ENCODE measurements at places on chromosomes 4 and X.

- DNase-seq = no peak
Measured at GRCh38 chr4:144872508-144873225, 225.3 kb downstream of the ANAPC10 start.

GRCh38 chrX:137118536-137118935 is 84.7 kb upstream of the GPR101 start:
- DNase-seq = no peak

DNA sequence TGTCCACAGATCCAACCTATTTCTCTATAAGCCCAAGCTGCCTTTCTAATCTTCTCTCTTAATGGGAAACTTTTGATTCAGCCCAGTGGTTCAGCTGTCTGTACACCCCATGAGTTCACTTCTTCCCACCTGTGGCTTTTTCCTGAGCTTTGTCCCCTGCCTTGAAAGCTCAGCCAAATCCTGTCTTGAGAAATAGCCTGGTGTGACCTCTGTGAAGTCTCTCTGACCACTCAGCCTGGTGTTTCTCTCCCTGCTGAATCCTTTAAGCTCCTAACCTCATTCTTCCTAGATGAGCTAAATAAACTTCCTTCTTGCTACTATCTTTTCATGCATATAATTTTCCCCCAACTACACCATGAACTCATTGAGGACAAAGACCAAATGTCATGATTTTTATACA is 15.2 kb upstream of the HERC5 start:
- no peak for DNase-seq

DNA sequence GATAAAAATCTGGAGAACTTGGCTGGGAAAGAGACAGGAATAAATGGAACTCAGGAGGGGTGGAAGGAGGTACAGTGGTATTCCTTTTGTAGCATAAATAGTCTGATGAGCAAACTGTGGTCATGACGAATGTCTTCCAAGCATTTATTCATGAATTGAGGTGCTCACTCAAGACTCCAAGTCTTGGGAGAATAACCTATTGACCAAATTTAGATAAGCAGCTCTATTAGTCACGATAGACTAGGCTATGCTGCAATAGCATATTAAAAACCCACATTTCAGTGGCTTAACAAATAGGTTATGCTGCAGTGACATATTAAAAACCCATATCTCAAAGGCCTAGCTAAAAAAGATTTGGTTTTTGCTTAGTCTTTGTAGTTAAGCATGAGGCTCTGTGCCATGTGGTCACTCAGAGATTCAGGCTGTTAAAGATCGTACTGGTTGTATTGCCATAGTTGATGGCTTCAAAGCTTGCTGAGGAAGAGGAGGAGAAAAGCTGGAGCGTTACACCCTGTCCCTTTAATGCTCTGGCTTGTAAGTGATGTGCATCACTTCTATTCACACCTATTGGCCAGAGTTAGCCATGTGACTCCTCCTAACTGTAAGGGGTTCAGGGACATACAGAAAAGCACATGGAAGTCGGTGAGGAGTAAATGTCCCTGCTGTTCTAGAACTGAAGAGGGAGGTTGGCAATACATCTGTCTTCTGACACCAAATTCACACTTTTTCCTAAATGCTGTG is 24.5 kb upstream of the CCDC149 start:
- no peak for DNase-seq

- no peak for DNase-seq
Measured at GRCh38 chr4:122917731-122918130, 4.7 kb downstream of the NUDT6 start.

GRCh38 chrX:9635803-9636202 is 129.8 kb downstream of the GPR143 start:
- DNase-seq = no peak

- no peak for DNase-seq
Measured at GRCh38 chrX:82711457-82711856, 796.6 kb upstream of the POU3F4 start.

GRCh38 chr4:117898496-117898895 is 135.8 kb upstream of the NDST3 start:
- no peak for DNase-seq

- DNase-seq = no peak
Measured at GRCh38 chr4:10640561-10641201, 43.9 kb downstream of the CLNK start.

DNA sequence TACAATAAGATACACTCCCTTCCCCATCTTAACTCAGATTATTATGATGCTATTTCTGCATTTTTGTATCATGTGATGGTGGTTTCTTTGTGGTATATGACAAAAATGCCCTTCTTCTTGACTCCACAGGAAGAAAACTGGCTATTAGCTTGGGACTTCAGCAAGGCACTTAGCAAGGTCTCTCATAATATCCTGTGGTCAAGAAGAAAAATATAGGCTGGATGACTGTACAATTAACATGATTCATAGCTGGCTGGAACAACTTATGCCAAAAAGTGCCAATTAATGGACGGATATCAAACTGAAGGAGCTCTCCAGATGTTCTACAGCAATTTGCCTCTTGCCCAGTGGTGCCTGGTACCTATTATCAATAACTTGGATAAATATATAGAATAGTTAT is 2.3 kb upstream of the MID1IP1 start:
- no peak for DNase-seq

GRCh38 chr4:65973186-65973585 is 302.9 kb upstream of the EPHA5 start:
- no peak for DNase-seq
